ENCODE measurements at places on chromosomes 11 and 22. TPM values are rescaled to one million over a fixed set of nuclear protein-coding genes. Genes with fewer than 3 reads are reported as not detected.

Gene OR8B12
- not detected for total RNA-seq

Gene MGAT3
- 0.18 TPM for total RNA-seq

Gene NAALAD2
- total RNA-seq = not detected

Gene TRIM6
- total RNA-seq = 0.76 TPM

Gene TMPRSS13
- total RNA-seq = 1.7 TPM

Gene MRGPRX4
- total RNA-seq = not detected

Gene TRIM66
- 19.5 TPM for total RNA-seq

Gene PANX2
- total RNA-seq = 2.7 TPM

Gene TPBGL
- 0.18 TPM for total RNA-seq

Gene TTC36
- total RNA-seq = 0.59 TPM

Gene SERPIND1
- total RNA-seq = not detected

Gene SSTR3
- 14.8 TPM for total RNA-seq

Gene GRM5
- total RNA-seq = not detected

Gene GDPD5
- 16.8 TPM for total RNA-seq

Gene TBCEL
- total RNA-seq = 7.7 TPM

Gene PTPRCAP
- total RNA-seq = 83.4 TPM

All from activated CD4-positive, alpha-beta T cell treated with anti-CD3 and anti-CD28 coated beads for 36 hours (primary cell).